NCI-H1105 treated with DMSO at 0.1 percent for 48 hours (cell line): ENCODE measurements at places on chromosomes 13 and 19.

GRCh38 chr19:34489175-34489574 is 7.6 kb downstream of the WTIP start:
- DNase-seq: no peak

GRCh38 chr13:52004511-52005170 is 6.6 kb downstream of the ATP7B start:
- DNase-seq: no peak

GRCh38 chr19:42467183-42467760 is 24.5 kb upstream of the CXCL17 start:
- no peak for DNase-seq

- DNase-seq: no peak
Measured at GRCh38 chr19:43997631-43998290, 5.0 kb upstream of the ZNF230 start.

GRCh38 chr19:31717269-31717923 is 368.2 kb upstream of the TSHZ3 start:
- DNase-seq: no peak

- peak; percentile 58 for DNase-seq
Measured at GRCh38 chr13:75480671-75481175, 1.2 kb downstream of the TBC1D4 start.

- DNase-seq: no peak
Measured at GRCh38 chr13:102863590-102863989, 17.8 kb downstream of the ERCC5 start.

DNA sequence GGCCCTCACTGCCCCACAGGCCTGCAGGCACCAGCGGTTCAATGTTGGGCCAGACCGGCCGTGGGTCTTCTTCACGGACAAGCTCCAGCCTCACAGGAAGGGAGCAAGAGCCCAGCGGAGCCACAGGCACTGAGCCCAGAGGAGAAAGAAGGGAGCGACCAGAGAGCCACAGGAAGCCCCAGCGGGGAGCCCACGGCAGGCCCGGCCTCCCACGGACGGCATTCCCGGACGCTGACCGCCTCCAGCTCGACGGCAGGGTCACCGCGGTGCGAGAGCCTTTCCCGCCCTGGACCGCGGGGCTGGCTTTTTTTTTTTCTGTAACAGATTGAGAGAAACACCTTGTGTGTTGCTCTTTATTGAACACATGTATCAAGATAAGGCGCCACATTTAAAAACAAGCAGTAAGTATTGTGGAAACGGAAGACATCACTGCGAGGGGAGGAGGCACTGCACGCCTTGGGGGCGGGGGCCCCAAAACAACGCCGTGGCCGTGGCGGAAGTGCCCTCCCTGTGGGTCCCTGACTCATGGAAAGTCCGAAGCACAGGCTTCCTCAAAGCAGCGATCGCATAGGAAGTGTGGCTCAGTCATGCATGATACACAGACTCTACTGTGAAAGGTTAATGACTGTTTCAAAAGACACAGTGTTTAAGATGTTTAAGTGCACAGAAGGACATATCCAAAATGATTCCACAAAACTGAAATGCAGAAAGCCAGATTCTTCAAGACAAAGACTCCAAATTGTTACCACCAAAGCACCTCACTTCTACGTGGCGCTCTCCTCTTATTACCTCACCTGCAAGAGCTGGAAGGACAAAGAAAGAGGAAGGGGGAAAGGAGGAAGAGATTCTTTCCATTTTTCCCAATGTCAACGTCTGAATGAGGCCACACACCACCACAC is 3.5 kb downstream of the RASA3 start:
- no peak for DNase-seq

- no peak for DNase-seq
Measured at GRCh38 chr13:67619995-67620380, 389.9 kb upstream of the PCDH9 start.

DNA sequence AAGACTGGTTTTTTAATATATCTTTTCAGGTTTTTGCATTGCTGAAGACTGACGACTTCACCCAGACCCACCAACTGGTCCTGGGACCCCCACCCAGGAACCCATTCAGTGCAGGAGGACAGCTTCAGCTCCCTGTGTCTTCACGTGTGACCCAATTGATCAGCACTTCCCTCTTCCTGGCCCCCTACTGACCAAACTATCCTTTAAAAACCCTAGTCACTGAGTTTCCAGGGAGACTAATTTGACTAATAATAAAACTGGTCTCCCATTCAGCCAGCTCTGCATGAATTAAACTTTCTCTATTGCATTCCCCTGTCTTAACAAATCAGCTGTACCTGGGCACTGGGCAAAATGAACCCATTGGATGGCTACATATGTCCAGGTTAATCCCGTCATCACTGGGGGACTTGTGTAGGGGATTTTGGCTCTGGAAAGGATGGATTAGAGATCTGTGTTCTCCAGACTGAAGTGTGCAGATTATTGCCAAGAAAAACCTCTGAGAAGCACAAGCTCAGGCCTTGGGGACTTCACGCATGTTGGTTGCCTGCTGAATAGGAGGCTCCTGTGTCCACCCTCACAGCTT is 16.3 kb upstream of the PARP4 start:
- no peak for DNase-seq

DNA sequence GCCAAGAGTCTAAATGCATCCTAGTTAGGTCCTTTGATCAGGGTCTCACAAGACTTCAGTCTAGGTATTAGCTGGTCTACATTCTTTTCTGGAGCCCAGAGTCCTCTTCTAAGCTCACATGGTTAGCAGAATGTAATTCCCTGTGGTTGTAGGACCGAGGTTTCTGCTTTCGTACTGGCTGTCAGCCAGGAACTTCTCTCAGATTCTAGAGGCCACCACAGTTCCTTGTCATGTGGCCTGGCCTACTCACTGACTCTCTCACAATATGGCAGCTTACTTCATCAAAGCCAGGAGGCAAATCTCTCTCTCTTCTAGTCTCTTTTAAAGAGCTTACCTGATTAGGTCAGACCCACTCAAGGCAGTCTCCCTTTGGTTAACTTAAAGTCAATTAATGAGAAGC is 82.9 kb downstream of the POU4F1 start:
- no peak for DNase-seq

DNA sequence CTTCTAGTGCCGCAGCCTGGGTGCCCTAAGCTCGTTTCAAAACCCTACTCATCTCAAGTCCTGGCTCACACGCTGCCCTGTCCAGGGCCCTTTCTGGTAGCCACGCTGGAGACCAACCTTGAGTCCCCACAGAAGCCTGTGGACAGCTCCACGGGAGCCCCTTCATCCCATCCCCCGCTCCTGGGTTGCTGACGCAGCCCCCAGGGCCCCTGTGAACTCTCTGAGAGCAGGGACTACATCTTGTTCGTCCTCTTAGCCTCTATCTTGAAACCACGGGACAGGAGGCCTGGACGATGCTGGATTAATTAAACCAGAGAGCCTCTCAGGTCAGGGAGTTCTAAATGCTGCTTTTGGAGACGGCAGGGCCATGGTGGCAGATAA is 7.4 kb downstream of the MLLT1 start:
- DNase-seq: no peak

DNA sequence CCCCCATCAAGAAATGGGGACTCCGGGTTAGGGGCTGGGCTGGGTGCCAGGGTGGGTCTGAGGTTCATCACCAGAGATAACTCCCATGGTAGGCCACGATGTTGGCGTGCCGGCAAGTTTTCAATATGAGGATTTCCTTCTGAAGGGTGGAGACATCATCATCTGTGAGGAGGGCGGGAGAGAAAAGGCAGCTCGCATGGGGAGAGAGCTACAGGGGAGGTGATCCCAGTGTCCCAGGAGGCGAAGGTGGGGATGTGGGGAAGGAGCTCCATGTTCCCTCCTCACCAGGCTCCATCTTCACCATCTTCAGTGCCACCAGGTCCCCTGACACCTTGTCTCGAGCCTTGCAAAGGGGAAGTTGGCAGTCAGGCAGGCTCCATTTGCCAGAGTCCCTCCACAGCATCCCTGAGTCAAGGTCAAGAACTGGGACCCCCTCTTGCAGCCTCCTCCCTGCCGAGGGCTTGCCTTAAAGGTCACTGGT is 430 bp downstream of the MAP4K1 start:
- no peak for DNase-seq

DNA sequence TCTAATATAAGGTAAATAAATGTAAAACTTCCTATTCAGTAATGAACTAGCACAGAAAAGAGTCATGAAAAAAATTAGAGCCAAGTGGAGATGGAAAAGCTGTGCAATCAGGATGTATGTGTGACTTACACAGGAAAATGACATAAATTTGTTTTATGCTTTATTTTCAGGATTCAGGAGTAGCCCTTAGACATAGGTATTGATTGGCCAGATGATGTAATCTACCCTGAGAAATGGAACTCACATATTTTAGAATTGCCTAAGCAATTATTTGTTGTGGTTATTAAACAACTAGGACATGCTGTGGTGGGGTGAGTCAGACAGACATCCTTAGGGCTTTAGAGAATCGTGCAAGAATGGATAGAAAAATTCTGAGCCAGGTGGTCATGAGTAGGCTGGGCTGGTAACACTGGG is 110.6 kb downstream of the PCDH9 start:
- DNase-seq: no peak

DNA sequence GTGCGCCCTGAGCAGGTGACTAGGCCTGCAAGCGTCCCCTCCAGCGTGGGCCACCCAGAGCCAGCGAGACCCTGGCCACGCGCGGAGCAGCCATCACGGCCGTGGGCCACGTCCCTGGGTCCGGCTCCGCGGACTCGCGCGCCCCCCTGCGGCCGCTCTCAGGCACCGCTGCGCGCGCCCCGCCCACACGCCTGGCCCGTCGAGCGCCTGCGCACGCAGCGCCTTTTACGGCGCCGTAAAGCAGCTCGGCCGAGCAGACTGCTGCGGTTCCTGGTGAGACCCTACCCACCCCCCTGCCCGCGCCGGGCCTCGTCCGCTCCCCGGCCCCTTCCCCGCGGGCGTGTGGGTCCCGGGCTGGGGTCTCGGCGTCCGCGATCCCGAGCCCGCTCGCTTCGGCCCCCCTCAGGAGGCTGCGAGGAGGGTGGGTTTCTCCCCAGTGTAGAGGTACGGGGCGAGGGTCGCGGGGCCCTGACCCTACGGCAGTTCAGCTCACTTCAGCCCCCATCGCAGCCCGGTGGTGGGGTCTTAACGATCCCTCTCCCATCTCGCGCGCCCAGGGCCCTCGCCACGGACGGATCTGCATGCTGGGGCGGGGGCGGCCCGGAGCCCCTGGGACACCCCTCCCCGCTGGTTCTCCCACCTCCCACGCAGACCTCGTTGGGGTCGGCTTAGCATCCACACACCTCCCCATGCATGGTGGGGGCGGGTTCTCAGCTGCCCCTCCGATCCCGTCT is at the start of gene TRAPPC5:
TRAPPC5 (plus strand) TSS at position 228 of the 734 bp plus-strand sequence. CDS start 1,421 bp downstream, outside the sequence.
- peak; percentile 74 for DNase-seq

DNA sequence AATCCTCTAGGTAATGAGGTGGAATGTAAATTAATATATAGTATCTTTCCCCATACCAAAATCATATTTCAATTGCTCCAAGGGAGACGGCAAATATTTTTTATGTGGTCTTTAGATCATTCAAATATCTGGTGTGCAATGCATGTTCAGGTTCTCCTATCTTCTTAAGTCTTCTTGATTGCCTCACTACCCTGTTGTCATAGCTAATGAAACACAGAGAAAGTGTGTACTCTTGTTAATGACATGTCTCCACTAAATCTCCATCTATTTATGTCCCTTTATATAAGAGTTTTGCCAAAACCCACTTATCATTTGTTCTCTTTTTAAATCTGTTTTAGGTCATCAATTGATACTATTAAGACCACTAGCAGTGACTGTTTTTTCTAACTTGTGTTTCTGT is 6.6 kb downstream of the STARD13 start:
- no peak for DNase-seq

- DNase-seq: no peak
Measured at GRCh38 chr13:91346850-91347201, 661 bp upstream of the MIR17HG start.

GRCh38 chr13:73429701-73430100 is 370.9 kb downstream of the KLF5 start:
- no peak for DNase-seq

GRCh38 chr13:50892210-50892944 is 17.2 kb upstream of the RNASEH2B start:
- DNase-seq: no peak

DNA sequence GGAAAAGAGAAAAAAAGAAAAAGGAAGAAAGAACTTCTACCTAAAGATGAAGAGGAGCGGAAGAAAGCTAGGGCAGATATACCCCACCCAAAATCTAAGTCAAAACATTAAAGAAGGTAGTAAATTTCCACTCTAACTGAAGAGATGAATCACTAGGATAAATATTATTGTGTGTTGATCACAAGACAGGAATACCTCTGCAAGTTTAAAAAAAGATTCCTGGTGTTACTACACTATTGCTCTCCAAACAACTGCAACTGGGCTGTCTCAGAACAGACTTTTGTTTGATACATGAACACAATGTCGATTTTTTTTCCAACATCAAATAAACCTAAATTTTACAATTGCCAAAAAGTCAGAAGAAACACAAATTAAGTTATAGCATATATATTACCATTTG is 6.8 kb downstream of the HSPH1 start:
- DNase-seq: no peak

GRCh38 chr13:93708308-93709075 is 481.9 kb downstream of the GPC6 start:
- no peak for DNase-seq

DNA sequence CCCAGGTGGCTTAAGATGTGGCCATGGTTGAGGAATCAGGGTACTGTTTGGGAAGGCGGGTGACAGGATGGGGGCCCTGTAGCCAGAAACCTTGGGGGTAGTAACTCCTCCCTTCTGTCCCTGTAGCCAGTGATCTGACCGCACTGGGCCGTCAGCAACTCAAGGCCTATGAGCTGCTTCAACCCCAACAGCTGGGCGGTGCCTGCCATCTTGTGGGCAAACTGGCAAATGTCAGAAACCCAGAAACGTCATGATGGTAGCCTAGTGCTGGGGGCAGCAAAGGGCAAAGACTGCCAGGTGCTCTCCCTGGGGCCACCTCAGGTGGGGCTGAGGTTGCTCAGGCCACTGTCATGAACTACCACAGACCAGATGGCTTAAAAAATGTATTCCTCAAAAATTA is 3.5 kb downstream of the COPE start:
- no peak for DNase-seq

GRCh38 chr19:57338877-57339276 is 12.2 kb upstream of the ZNF304 start:
- no peak for DNase-seq

DNA sequence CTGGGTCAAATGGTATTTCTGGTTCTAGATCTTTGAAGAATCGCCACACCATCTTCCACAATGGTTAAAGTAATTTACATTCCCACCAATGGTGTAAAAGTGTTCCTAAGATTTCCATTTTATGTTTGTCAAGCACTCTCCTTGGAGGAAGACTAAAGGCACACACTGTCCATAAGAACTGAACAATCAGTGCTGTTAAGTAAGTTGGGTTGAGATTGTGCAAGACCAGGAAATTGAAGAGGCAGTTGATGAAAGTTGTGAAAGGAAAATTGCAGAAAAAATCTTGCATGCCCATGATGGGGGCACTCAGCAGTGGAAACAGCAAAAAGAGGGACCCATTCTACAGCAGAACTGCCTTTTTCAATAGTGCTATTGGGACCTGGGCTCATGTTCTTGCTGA is 323.6 kb downstream of the DLEU7 start:
- no peak for DNase-seq

DNA sequence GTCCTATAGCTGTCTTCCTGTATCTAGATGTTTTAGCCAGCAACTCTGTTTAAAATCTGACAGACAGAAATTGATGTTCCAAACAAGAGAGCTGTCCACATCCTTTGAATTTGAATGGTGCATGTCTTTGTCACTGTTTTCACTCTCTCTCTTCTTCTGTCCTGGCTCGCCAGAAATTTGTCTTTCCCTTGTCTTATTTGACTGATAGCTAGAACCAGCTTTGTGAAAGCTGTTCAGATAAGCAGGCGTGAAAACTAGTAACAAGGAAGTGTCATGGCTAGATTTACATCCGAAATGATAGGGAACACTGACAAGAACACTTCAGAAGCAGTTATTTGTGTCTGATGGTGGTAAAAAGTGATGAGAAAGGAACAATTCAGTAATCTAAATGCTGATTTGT is 354.9 kb upstream of the SLITRK1 start:
- no peak for DNase-seq
